ENCODE measurements at places on chromosomes 11 and 22. TPM values are rescaled to one million over a fixed set of nuclear protein-coding genes. Genes with fewer than 3 reads are reported as not detected.

The ZPR1 gene
- total RNA-seq: 86.5 TPM

DNA sequence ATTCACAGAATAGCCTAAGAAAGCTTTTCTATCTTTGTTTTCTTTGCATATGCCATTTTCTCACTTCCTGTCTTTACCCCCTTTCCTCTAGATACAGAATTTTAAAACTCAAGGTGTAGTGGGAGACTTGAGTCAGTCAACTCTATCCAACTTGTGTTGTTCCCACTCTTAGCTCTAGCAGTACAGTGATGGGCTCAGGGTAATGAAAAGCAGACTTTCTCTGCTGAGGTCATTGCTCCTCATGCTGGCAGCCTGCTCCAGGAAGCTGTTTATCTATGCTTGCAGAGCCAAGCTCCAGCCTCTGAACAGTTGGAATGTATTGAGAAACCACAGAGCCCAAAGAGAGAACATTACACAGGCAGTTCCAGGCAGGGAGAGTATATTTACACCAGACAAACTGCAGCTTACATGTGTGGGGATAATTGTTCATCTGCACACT, 68.1 kb downstream of the CSTPP1 start:
- peak; percentile 15 for DNase-seq

DNA sequence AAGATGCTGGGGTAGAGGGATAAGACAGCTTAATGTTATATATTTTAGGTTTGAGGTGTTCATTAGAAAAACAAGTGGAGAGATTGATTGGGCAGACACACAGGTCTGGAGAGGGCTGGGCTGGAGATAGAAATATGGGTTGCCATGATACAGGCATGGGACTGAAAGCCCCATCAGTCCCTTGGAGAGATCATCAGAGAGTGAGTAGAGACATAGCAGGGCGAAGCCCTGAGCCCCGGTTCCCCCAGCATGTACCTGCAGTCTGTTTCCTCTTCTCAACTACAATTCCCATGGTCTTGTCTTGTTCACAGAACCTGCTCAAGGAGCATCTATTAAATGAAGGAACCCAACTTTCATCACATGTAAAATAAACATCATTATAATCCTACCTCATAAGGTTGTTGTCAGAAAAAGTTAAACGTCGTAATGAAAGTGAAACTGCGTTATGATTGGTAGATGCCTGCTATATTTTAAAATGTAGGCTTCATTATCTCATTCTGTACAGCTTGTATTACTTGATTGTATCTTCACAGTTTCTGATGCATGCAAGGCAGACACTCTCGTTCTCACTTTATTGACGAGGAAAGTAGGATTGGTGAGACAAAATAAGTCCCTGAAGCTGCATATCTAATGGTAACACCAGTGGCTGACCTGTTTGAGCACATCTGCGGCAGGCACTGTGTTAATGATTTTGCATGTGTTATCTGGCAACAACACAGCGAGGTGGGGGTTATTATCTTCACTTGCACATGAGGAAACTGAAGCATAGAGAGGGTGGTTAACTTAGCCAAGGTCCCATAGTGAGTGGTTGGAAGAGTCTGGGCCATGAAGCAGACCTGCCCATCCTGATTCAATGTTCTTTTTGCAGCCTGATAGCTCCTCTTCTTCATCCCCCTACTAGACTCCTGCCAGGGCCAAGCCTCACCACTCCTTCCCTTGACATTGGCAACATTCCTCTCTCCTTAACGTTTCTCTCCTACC, 63.5 kb downstream of the ENDOD1 start:
- no peak for DNase-seq

GRCh38 chr22:44396727-44397722, 84.3 kb upstream of the SHISAL1 start:
- DNase-seq: no peak

DNA sequence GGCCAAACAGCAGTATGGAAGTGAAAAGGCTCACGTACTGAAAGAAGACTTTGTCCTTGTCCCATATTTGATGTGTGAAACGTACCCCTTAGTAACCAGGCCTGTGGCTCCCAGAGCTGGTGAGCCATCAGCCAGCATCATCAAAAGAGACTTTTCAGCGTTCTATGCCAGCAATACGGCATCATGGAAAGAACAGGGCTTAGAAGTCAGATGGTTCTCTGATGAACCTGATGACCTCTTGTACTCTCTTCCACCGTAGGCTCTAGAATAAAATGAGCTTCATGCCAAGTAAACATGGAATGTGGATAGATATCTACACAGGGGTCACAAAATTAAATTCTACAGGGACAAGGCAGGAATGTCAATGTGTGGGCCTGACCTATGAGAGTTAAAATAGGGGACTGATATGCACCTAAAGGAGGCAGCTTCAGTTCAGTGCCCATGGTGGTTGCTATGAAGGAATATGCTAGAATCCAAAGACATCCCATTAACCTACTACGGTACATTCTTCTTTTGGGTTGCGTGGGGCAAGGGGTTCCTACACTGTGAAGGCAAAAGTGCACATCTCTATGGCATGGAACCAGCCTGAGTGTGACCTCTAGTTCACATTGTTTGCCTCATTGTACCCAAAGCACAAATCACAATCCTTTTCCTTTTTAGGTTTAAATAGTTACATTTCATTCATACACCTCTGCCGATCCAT, 130.6 kb downstream of the ETS1 start:
- DNase-seq: no peak

All from PC-3 (cell line).